ENCODE measurements at places on chromosomes 13 and 19.

GRCh38 chr19:18287836-18288772 lies 6.7 kb upstream of the JUND start:
- no peak for DNase-seq

DNA sequence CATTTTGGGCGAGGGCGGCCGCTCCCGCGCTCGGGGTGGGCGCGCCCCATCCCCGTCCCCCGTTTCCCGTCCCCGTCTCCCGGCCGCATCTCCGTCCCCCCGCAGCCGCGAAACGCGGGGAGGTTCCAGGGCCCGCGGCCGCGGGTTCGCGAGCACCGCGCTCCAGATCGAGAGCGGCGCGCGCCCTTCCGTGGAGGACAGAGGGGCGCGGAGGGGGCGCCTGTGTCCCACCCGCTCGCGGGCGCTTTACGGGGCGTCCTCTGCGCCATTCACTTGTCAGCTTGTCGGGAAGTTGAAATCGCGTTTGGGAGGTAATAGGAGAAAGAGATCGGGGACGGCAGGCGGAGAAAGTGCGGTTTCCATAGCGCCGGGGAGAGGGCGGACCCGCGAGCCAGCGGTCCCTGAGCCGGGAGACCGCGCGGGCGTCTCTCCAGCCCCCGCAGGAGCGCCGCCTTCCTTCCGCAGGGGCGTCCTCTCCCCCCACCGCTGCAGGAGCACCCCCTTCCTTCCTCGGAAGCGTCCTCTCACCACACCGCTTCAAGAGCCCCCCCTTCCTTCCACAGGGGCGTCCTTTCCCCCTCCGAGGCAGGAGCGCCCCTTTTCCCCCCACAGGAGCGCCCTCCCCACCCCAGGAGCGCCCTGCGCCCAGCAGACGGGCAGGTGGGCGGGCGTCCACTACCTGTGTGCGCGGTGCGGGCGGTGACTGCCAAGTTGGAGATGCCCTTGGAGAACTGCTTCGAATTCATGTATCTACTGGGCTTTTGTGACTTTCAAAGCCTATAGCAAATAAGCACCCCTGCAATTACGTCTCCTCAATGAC lies 962 bp upstream of the IRS2 start:
- no peak for DNase-seq

GRCh38 chr13:21501686-21502085 lies 42.6 kb upstream of the ZDHHC20 start:
- no peak for DNase-seq

- no peak for DNase-seq
Observed at GRCh38 chr13:34174671-34175145, 356.8 kb downstream of the RFC3 start.

GRCh38 chr19:17953869-17954268 lies 13.0 kb upstream of the KCNN1 start:
- DNase-seq: no peak

GRCh38 chr19:40685563-40685962 lies 4.9 kb downstream of the NUMBL start:
- no peak for DNase-seq

DNA sequence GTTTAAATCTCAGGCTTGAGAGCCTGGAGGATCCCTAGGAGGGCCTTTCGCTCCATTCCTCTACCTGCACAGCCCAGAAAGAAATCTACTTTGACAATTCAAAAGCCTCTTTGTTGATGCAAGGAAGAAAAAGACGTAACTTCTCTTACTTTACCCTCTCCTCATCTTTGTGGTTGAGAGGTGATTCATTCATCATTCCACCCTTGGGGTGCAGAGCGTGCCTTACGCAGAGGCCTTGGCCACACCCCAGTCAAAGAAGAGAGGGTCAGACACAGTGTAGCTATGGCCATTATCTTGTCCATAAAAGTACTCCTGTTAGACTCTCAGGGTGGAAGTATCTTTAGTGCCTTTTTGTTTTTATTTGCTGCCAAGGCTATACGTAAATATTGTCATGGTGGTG lies 184.0 kb downstream of the IRS2 start:
- DNase-seq: no peak

DNA sequence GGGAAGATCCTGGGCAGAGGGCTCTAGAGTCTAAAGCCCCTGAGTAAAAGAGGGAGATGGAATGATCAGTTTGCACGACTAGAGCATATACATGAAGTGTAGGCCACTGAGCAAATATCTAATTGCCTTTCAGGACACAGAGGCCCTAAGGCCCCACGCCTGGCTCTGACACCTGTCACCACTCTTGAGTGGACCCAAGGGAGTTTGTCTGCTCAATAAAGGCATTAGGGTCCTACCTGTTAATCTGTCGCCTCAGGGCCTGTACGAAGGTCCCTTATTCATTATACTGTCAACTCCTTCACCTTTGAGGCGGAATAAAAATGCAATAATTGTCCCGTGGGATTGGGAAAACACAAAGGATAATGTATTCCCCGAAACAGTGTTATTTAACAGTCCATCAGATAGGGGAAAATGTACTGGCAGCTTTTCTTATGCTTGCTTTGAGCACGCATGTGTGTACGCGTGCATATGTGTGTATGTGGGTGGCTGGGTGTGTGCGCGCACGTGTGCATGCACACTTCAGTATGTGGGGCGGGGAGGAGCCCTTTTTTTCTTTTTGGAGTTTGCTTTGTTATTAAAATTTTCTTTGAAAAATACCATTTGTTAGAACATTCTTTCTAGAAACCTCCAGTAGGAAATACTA lies 161.8 kb upstream of the SERP2 start:
- no peak for DNase-seq

- no peak for DNase-seq
Observed at GRCh38 chr19:35266520-35267352, 2.0 kb upstream of the USF2 start.

- no peak for DNase-seq
Observed at GRCh38 chr13:94333131-94333820, 146.2 kb downstream of the DCT start.

- no peak for DNase-seq
Observed at GRCh38 chr19:40596608-40597328, 4.4 kb upstream of the LTBP4 start.

DNA sequence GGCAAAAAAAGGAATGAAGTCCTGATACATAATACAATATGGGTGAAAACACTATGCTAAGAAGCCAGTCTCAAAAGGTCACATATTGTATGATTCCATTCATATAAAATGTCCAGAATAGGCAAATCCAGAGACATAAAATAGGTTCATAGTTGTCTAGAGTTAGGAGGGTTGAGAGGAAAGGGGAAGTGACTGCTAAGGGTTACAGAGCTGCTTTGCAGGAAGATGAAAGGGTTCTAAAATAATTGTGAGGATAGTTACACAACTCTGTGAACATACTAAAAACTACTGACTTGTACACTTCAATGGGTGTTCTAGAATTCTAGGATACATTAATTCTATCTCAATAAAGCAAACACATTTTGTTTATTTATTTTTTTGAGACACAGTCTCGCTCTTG lies 25.7 kb downstream of the CAB39L start:
- no peak for DNase-seq

- DNase-seq: no peak
Observed at GRCh38 chr13:113369189-113369588, 5.3 kb upstream of the GRTP1 start.

DNA sequence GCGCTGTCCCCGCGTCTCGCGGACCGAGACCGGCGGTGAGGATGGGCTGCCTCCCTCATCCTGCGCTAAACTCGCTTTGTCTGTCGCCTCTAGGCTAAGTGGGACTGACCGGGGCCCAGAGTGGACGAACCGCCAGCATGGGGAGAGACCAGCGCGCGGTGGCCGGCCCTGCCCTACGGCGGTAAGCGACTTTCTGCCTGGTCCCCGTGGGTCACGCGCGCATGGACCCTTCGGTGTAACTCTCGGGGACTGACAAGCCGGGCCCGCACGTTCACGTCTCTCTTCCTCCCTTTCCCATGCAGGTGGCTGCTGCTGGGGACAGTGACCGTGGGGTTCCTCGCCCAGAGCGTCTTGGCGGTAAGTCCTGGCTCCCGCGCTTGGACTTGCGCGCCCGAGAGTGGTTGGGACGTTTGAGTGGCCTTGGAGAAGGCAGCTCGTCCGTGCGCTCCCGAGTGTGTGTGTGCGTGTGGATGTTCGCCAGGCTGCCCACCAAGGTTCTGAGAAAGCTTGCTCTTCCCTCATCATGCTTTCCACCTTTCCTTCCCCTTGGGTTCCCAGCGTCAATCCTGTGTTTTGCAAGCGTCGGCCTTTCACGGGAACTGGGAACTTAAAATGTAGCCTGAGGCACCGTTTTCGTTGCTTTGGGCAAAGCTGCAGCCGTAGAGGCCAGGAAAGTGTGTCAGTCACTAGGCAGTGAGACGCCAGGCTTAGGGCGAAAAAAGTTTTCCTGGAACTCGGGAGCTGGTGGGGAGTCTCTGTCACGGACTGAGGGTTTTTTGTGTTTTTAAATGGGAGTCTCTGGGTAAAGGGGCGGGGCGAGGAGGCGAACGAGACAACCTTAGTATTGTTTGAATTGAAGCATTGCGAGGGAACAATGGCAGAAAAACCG lies 927 bp downstream of the COL4A2 start:
- DNase-seq: no peak

- no peak for DNase-seq
Observed at GRCh38 chr13:28423010-28423409, 71.9 kb downstream of the FLT1 start.

GRCh38 chr13:93104270-93104669 lies 122.3 kb upstream of the GPC6 start:
- DNase-seq: no peak

- DNase-seq: no peak
Observed at GRCh38 chr13:39490136-39490535, 112.9 kb downstream of the LHFPL6 start.

DNA sequence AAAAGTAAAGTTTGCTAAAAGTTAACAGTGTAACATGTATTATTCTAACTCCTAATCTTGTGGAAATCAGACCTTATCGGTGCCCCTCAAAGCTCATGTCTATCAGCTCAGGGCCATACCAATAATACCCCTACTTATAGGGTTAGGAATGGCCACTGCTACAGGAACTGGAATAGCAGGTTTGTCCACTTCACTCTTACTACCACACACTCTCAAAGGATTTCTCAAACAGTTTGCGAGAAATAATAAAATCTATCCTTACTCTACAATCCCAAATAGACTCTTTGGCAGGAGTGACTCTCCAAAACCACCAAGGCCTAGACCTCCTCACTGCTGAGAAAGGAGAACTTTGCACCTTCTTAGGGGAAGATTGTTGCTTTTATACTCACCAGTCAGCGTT lies 1677.7 kb downstream of the OLFM4 start:
- no peak for DNase-seq

GRCh38 chr13:37889102-37889501 lies 19.5 kb upstream of the TRPC4 start:
- no peak for DNase-seq

DNA sequence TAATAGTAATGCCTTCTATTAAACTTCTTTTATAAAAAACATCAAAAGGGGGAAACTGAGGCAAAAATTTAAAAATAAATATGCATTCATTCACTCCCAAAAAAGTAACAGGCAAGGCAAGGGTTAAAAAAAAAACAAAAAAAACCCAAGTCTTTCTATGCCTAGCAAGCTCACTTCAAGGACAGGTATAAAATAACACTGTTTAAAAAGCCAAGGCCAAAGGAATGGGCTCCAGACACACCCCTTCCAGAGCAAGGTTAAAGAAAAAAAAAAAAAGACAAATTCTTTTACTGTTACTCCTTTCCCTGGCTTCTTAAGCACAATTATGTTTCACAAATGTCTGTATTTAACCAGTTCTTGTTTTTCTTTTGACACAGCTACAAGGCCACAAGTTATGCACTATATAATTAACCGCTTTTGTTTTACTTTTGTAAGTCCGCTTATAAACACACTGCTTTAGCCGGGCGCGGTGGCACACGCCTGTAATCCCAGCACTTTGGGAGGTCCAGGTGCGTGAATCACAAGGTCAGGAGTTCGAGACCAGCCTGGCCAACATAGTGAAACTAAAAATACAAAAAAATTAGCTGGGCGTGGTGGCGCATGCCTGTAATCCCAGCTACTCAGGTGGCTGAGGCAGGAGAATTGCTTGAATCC lies 3.6 kb downstream of the SIGLEC11 start:
- no peak for DNase-seq

- DNase-seq: no peak
Observed at GRCh38 chr19:57302020-57302465, 18.2 kb upstream of the ZNF543 start.

DNA sequence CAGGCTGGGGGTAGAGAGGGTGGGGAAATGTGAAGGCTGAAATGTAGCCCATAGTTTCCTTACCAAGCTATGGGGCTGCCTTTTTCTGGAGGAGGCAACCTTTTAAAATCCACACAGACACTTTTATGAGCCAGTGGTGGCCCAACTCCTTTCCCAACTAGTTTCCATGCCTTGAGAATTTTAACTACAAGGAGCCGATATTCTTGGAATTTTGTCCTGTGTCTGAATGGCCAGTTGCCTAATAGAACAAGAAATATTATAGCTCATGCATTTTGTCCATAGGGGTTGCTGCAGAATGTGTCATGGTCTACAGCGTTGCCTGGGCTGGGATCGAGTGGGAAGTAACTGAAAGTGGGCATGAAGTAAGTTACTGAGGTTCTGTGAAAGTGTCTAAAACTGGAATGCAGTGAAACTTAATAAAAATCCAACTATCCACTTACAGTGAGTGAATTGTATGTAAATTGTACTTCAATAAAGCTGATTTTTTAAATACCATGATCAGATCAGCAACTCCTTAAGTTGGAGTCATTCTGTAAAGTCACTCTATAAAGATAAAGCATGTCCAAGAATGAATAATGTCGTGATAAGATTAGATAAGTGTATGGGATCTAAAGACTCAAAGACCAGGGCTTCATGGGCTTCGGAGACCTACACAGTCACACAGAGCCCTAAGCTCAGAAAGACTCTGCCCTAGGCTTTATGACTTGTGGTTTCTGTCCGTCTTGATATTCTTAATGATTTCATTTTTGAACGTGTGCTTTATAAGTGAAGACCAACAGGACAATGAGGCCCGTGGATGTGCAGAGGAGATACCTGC lies 122.6 kb upstream of the FNDC3A start:
- no peak for DNase-seq

DNA sequence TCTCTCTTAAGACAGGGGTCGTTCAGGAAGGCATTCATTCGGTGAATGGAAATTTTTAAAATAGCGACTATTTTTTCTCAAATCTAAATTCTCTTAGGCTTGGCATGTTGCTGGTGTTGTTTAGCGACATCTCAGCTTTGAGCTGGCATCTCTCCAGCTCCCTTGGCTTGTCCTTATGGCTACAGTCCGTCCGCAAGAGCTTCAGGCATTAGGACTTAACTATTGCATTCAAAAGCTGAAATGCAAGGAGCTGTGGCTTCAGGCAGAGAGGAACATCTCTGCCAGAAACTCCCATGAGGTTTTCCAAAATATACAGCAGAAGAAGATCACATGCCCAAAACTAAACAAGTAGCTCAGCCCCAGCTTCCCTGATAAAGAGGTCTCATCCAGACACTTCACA lies 578.5 kb downstream of the EFNB2 start:
- no peak for DNase-seq

Data from stimulated activated CD4-positive, alpha-beta T cell treated with anti-CD3 and anti-CD28 coated beads, Interleukin-1b, Interleukin-23, amount 100 ng/mL, for 1 hour (primary cell).